ENCODE measurements at places on chromosomes 5 and 9.

DNA sequence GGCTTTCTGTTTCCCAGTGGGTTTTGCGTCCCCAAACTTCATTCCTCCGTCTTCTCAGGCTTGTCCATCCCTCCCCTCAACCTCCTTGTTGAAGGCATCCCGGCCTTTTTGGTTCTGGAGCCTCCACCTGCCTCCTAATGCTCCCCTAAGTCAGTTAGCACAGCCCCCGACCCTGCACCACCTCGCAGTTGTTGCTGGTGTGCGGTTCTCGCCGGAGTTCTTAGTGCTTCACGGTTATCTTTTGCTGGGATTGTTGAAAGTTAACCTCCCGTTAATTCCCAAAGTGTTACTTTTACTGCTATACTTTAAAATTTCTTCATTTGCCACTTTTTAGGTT, 447 bp downstream of the UBLCP1 start:
- DNase-seq = no peak

DNA sequence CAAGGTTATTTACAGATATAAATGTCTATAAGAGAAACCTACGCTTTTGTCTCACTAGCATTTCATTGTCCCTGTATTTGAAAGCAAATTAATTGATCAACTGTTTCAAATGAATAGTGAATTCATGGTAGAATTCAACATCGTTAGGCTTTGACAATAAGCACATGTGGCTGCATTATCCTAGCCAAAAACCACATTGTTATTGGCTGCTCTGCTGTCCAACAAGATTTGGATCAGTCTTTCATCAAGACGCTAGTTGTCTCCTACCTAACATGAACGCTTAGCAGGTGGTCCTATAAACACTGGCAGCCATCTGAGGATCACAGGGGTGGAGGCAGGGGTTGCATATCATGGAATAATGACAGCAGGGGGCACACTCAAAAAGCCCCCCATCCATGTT, 455.0 kb downstream of the CTNND2 start:
- DNase-seq = no peak

DNA sequence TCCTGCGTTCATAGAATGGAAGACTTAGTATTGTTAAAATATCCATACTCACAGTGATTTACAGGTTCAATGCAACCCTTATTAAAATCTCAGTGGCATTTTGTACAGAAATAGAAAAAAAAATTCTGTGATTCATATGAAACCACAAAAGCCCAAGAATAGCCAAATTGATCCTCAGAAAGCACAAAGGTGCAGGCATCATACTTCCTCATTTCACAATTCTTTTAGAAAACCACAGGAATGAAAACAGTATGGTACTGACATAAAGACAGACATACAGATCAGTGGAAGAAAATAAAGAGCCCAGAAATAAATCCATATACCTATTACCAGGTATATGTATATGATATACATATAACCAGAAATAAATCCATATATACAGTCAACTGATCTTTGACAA, 86.8 kb upstream of the MEGF10 start:
- no peak for DNase-seq

- no peak for DNase-seq
Measured at GRCh38 chr5:83426855-83427254, 44.7 kb upstream of the VCAN start.

Measured in endothelial cell of umbilical vein (primary cell).